Stimulated activated CD8-positive, alpha-beta memory T cell treated with anti-CD3 and anti-CD28 coated beads, Interleukin-7, amount 100 ng/mL, for 1 hour (primary cell): ENCODE measurements at places on chromosomes 16 and 17.
A peak's percentile ranks its signal among the peaks of the same experiment; 100 is the strongest.

DNA sequence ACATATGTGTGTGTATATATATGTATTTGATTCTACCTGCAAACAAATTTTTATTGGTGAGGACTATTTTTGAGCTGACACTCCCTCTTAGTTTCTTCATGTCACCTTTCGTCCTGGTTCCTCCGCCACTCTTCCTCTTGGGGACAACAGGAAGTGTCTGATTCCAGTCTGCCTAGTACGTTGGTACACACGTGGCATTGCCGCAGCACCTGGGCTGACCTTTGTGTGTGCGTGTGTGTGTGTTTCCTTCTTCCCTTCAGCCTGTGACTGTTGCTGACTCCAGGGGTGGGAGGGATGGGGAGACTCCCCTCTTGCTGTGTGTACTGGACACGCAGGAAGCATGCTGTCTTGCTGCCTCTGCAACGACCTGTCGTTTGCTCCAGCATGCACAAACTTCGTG is 29.4 kb upstream of the CACNG5 start:
- DNase-seq: no peak

- peak; percentile 30 for DNase-seq
Measured at GRCh38 chr17:46212634-46213435, 19.6 kb upstream of the KANSL1 start.

- no peak for DNase-seq
Measured at GRCh38 chr17:46984341-46984740, 5.3 kb upstream of the RPRML start.

DNA sequence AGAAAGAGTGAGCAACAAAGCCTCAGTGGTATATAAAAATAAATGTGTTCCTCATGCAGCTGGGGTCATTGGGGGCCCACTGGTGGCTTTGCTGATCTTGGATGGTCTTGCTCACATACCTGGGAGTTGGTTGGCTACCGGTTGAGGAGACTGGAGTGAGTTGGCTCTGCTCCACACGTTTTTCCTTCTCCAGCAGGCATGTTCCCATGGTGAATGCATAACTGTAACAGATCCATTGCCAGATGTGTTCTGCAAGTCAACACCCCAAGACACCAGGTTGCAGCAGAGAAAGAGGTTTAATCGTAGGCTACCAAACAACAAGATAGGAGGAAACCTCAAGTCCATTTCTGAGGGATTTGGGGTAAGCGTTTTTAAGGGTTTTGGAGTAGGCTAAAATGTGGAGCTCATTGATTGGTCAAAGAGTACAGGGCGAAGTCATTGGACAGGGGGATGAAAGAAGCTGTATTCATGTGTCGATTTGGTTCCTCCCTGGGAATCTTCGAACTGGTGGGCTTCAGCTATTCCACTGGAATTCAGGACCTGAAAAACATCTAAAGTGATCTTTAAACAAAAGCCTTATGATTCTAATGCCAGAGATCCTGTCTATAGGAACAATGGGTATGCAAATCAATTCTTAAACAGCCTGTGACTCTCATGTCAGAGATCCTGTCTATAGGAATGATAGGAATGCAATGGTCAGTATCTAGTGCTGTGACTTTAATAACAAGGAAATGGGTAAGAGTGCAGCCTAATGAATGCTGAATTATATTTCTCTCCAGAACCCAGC is 467.5 kb upstream of the C16orf82 start:
- no peak for DNase-seq
